ENCODE measurements at places on chromosomes 6 and 20.

- no peak for DNase-seq
Observed at GRCh38 chr6:30100585-30101443, 12.1 kb downstream of the TRIM31 start.

DNA sequence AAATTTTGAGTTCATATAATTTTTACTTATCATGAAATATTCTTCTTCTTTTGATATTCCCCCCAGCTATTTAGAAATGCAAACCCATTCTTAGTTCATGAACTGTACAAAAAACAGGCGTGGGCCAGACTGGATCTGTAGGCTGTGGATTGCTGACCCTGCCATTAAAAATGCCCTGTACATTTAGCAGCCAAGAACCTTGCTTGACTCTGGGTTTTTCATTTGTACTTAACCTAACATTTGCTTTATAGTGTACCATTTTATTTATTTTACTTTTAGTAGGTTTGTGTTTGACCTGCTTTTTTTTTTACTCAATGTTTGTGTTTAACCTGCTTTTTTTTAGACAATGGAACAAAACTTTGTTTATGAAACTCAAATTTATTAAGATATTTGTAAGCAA is 14.9 kb downstream of the CD109 start:
- DNase-seq, result no peak

- DNase-seq, result no peak
Observed at GRCh38 chr20:14860410-14860814, 523.0 kb upstream of the FLRT3 start.

GRCh38 chr20:24148372-24148771 is 159.8 kb upstream of the GGTLC1 start:
- DNase-seq, result no peak

GRCh38 chr6:114039841-114040240 is 68.9 kb upstream of the HDAC2 start:
- DNase-seq, result no peak

GRCh38 chr20:59577037-59577808 is 27.1 kb upstream of the PHACTR3 start:
- no peak for DNase-seq

GRCh38 chr6:18343741-18344140 is 43.4 kb upstream of the RNF144B start:
- no peak for DNase-seq

- DNase-seq, result no peak
Observed at GRCh38 chr20:41183831-41184230, 46.5 kb downstream of the PLCG1 start.

DNA sequence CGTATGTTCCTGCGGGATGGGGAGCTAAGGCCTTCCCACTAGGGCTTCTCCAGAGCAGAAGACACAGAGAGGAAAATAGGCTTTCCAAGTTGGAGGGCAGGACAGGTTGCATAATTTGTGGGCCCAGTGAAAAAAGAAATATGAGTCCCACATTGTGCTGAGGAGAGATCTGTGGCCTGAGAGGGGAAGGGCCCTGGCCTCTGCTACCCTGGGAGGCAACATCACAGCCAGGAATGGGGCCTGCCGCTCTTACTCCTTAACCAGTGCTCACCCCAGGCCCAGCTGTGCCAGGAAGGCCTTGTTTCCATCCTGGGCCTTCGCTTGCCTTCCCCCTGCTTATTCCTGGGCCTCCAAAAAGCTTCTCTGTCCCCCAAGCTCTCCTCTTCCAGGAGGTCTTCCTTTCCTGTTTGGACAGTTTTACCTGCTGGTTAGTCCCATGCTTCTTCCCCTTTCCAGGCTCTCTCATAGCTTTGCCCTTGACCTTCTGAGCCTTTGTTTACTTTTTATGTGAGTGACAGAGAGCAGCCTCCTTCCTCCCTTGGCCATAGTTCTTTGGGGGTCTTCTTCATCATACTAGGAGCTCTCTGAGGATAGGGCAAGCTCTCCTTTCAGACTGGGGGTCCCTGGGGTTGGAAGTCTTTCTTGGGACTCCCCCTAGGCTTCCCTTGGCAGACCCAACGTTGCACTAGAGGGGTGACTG is 26.2 kb upstream of the VEGFA start:
- DNase-seq, result no peak

GRCh38 chr6:15783484-15783883 is 120.7 kb upstream of the DTNBP1 start:
- no peak for DNase-seq

DNA sequence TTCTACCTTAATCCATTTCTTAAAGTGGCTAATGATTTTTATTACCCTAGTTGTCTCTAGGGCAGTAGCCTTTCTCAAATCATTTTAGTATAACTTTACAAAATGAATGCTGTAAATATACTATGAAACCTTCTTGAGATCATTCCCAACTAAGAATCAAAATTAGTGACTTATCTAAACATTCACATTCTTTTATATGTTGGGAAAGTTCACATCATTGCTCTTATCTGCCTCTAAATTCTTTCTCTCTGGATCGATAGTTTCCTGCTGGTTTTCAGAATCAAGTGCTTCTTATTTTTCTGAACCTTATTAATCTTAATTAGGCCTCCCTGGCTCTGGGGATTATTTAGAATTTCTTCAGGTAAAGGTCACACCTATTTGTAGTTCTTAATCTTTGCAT is 126.8 kb downstream of the BCKDHB start:
- DNase-seq, result no peak

GRCh38 chr20:53515749-53516148 is 77.9 kb downstream of the ZNF217 start:
- DNase-seq, result no peak

GRCh38 chr6:17096096-17096495 is 5.8 kb upstream of the STMND1 start:
- DNase-seq, result no peak

GRCh38 chr6:45378334-45378926 is 696 bp upstream of the SUPT3H start:
- no peak for DNase-seq

GRCh38 chr6:22917344-22917743 is 348.0 kb downstream of the HDGFL1 start:
- DNase-seq, result no peak
